CD4-positive, alpha-beta T cell treated with Interferon gamma for 1 hour (primary cell): ENCODE measurements at places on chromosomes 6 and 20.

GRCh38 chr6:17962436-17963031, 24.9 kb downstream of the KIF13A start:
- DNase-seq, result no peak

GRCh38 chr20:31835977-31836852, 9.2 kb downstream of the FOXS1 start:
- DNase-seq, result peak; percentile 68

DNA sequence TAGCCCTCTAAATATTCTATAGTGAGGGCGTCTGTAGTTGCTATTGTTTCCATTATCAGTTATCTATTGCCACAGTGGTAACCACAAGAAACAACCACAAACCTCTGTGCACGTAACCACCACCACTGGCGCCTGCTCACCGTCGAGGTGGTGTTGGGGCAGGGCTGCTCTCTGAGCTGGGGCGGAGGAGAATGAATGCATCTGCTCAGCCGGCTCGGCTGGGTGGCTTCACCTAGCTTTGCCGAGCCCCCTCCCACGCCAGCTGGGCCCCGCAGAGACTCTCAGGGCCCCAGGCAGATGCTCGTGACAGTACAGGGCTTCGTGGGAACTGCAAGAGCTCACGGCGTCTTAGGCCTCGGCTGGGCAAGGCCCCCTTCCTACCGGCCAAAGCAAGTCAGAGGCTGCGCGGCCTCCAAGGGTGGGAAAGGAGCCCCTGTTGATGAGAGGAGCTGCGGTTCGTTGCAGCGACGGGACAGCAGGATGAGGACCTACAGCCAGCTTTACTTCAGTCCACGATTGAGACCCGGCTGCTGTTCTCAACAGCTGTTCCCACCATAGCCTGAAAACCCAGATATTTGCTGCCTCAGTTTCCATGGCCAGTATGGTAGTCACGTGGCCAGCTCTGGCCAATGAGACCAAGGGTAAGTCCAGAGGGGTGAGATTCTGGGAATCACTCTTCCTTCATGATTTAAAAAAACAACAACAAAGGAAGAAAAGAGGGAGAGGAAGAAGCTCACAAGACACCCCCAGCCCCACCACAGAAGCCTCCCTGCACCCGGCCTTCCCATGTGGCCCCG, 120.2 kb upstream of the AFDN start:
- peak; percentile 40 for DNase-seq

DNA sequence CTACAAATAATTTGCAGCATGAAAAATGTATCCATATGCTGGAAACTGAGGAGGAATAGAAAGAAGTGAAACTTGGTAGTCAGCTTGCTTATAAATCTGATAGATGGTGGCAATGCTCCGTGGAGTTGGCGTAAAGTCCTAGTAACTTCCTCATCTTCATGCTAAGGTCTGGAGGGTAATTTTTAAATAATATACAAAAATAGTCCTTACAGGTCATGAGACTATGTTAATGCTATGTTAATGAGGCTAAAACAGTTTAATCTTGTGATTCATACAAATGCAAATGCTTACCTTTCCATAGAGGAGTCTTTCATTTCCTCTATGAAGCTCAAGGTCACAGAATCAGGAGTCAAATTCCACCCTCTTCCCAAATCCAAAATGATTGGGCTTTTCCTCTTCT, 9.4 kb upstream of the CRIP3 start:
- no peak for DNase-seq

DNA sequence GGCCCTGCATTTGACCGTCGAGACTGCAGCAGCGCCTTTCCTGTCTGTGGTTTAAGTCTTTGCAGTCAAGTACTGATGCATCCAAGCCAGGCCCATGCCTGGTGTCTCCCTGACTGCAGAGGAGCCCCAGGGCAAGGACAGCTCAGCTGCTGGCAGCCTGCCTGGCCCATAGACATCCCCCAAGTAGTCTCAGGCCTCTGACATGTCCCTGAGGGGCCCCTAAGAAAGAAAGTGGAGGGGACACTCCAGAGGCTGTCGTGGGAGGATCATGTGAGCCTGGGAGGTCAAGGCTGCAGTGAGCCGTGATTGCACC, 18.0 kb downstream of the HRH3 start:
- DNase-seq, result no peak

- no peak for DNase-seq
These were observed 124.4 kb upstream of the HCRTR2 start for GRCh38 chr6:55049866-55050265.

DNA sequence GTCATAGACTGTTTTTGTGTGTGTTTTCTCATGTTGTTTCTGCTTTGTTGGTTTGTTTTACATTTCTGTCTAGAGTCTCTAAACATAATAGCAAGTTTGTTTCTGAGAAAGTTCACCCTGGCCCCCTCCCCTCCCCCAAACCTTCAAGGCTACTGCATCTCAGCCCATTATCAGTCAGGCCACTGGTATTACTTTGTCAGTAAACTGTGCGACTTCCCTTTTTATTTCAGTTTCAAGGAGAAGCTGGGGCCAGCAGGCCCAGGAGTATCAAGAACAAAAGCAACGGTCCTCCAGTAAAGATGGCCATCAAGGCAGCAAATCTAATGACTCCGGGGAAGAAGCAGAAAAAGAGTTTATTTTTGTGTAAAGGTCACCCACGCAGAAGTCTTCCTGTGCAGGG, 32.8 kb upstream of the SCGN start:
- DNase-seq, result no peak

- DNase-seq, result no peak
These were observed 47.8 kb upstream of the NT5E start for GRCh38 chr6:85402071-85402470.

DNA sequence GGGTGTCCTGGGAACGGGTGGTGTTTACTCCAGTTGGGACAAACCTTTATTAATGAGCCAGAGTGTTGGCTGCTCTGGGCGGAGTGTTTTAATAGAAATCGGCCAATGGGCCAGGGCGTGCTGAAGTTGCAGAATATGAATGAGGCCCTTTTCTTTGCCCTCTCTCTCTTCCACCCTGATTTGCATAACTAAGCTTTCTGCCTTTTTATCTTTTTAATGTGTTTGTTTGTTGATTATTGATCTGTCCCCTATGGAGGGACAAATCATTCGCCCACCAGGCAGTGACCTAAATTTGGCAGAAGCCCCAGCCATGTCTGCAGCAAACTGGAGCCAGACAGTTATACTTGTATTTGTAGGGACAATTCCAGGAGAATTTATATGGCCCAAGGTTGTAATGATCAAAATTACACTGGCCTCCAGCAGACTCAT, 420.9 kb downstream of the PREX1 start:
- DNase-seq, result no peak

GRCh38 chr6:108353853-108354252, 59.0 kb downstream of the AFG1L start:
- no peak for DNase-seq

- no peak for DNase-seq
These were observed 44.0 kb downstream of the SIRPA start for GRCh38 chr20:1939270-1939595.

DNA sequence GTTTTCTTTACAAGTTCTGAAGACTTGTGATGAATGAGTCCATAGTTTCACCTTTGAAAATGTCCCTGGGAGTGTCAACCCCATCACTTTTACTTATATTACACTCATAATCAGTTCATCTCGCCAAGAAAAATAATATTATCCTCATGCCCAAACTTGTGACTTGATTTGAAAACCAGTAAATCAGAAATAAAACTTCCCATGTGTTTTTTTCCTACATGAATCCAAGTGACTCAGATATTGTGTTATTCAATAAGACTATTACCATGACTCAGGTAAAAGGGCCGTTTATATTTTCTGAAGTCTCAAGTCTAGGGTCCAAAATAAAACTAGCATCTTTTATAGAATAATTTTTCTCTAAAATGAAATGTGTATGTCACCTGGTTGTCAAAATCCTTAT, 15.8 kb upstream of the CYP24A1 start:
- no peak for DNase-seq

- DNase-seq, result no peak
These were observed 52.0 kb downstream of the HIVEP1 start for GRCh38 chr6:12064131-12064530.

GRCh38 chr6:163531122-163531521, 116.6 kb downstream of the QKI start:
- DNase-seq, result no peak

DNA sequence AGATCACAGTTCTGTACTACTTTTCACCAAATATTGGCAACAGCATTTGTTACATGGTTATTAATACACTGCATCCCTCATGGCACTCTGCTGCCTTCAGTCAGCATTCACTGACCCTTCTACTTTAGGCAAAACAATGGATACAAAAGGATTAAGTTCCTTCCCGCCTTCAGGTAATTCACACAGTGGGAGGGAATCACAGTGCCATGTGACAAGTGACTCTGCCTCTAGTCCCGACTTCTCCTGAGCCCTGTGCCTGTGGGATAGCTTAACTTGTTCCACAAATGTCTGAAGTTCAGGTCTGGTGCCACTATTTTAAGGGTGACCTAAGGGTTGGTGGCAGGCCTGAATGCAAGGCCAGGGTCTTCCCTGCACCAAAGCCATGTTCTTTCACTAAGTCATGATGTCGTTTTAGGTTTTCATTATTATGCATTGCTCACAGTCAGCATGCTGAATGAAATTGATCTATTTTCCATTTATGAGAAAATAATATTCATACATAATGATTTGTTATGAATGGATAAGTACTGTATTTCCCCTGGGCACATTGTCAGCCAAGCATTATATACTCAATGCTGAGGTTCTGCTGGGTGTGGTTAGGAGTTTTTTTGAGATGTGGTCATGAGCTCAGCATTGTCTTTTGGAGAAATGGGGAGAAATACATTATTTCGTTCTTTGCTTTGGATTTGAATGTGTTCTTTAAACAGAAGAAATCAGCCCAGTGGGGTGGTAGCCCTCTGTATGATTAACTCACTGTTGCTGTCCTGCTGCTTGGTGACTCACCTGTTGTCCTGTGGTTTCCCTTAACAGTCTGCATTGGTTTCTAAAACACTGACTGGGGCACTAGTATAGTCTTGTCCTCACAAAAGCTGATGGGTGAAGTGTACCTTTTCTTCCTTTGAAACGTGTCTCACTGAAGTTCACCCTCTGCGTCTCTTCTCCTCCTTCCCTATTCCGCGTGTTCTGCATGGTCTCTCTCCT, 66.4 kb downstream of the AFDN start:
- DNase-seq, result no peak

DNA sequence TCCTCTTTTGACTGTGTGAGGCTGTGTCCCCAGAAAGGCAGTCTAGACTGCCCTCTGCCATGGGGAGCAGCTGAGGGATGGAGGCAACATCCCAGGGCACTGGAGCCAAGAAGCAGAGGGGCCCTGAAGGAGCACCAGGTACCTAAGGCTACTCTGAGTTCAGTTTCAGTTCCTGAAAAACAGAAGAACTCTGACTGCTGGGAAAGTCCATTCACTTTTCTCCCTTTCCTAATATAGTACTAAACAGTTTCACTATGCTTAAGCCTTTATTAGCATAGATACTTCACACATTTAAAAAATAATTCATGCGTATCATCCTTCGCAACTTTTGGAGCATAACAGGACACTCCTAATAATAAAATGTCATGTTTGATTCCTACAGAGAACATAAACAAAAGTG, 130.0 kb downstream of the FOXC1 start:
- DNase-seq, result no peak

DNA sequence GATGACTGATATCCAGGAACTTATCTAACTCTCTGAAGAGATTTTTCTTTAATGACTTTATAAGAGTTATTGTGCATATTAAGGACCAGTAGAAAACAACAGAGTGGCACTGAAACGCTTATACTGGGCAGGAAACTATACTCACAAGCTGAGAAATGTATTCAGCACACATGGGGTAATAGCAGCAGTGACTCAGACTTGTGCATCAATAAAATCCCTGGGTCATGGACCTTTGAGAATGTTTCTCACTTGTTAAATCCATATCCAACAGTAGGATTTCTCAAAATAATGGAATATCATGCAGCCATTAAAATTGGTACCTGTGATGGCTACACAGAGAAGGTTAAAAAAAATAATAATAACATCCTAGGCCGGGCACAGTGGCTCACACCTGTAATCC, 219.5 kb downstream of the BTBD9 start:
- DNase-seq, result no peak

DNA sequence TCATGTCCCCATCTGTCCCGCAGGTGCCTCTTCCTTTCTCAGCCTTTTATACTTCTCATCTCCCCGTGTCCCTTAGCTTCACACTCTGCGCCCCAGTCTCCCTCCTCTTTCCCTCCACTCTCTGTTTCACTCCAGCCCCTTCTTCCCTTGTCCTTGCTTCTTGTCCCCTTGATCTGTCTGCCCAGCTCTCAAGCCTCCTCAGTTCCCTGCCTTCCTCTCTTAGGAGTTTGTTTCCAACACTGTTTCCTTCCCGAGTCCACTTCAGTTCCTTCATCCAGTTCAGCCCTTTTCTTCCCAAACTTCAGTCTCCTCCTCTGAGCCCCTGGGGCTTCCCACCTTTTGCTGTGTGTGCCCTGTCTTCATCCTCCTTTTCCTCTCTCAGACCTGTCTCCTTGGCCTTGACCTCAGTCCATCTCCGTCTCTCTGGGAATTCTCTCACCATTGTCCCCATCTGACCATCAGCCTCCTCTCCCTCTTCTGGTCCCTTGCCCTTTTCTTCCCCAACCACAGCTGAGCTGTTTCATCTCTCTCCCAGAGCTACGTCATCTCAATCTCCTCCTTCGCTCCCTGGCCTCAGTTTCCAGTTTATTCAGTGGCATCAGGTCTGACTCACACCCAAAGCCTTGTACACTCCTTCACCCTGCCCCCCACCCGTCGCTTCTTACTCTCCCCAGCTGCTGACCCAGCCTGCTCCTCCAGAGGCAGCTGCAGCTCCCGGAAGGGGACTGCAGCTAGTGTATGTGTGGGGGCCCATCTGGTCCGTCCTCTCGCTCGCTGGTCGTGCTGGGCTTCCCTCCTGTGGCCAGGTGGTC, 2.7 kb upstream of the DDR1 start:
- no peak for DNase-seq

GRCh38 chr6:163543321-163543720, 128.8 kb downstream of the QKI start:
- no peak for DNase-seq

DNA sequence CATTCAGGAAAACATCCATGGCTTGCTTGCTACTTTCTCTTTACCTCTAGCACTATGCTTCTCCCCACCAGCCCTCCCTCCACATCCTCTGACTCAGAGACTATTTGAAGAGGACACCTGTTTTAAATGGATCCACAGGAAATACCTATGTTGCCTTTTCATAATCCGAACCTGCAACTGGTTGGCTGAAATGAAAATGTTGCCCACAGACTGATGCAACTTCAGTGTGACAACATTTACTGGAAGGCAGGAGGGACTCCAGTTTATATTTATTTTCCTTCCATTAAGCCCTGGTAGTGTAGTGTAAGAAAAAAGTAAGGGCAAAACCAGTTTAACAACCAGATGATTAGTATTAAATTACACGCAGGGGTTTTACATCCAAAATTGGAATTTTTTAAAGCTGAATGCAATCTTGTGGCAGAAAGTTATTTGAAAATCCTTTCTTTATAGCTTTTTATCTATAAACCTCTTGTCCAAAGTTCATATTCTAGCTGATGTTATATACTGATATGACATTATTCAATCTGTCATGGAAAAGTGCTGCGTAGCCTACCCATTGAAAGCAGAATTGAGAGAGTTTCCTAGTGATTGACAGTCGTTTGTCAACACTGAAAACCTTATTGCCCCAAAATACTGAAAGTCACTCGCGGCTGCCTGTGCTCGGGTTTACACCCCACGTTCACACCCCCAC, 881 bp upstream of the AIG1 start:
- no peak for DNase-seq
